ENCODE measurements at places on chromosomes 6 and 20.

DNA sequence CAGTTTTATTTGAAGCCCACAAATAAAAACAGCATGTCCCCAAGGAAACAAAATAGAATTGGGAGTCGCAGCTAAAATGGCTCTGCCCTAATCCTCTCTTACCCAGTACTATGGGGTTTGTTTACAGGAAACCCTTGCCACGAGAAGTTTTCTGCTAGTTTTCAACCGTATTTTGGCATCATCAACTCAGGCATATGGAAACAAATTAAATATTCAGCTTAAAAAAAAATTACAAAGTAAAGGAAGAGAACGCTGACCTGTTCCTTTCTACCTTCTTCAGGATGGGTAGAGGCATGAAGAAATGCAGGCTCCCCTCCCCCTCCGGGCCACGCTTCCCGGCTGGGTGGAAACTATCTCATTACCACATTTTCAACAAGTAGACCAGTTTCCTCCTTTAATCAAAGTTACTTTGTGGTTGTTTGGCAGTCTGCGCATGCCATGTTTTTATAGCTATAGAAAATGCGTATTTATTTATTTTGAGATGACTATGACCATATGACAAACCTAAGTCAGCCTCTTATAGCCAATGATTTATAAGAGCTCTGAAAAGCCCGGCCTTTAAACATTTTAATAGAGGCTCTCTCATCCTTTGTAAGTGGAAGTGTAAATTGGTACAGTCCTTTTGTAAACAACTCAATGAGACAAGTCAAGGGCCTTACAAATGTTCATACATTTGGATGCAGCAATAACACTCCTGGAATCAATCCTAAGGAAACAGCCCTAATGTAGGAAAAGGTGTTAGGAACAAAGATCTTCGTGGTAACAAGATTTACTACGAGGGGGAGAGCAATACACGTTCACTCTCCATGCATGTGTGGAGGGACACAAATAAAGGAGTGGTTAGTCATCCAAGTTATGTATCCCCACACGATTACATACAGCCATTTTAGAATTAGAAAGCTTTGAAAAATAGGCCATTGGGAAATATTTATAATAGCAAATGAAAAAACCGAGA is 16.1 kb upstream of the ZNF217 start:
- peak; percentile 86 for DNase-seq

DNA sequence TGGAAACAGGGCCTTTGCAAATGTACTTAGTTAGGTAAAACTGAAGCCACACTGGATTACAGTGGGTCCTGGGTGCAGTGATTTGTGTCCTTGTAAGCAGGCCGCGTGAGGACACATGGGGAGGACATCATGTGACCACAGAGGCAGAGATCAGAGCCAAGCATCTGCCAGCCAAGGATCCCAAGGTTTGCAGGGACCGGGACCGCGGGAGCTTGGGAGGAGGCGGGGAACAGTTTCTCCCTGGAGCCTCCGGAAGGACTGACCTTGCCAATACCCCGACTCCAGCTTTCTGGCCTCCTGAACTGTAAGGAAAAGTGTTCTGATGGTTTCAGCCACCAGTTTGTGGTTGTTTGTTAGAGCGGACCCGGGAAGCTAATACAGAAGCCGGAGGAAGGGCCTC is 500.9 kb downstream of the PREX1 start:
- DNase-seq: no peak

GRCh38 chr6:912871-913835 is 220.2 kb upstream of the EXOC2 start:
- DNase-seq: no peak

DNA sequence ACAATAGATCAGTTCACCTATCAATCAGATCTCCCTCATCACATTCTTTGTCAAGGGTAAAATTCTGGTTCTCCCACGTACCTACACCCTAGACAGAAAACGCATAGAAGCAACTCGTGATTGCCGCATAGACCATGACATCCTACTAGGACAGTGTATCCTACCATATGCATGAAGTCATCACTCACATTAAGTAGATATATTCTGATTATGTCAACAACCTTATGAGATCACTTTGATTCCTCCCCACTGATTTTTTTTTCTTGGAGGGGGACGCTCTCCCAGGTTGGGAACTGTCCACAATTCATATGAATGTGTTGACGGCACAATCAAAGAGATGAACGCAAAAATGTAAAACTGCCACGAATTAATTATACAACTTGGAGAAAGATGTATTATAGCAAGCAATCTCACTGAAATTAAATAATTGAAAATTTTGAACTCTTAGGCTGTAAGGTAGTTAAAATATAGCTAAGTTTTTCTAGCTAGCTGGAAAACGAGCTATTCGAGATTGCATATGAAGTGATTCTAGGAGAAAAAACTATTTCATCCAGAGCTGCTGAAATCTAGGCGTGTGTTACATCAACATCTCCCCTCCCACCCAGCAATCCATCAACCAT is 82.5 kb upstream of the CCDC28A start:
- no peak for DNase-seq

- DNase-seq: no peak
These were observed 69.5 kb upstream of the EPB41L1 start for GRCh38 chr20:36084897-36085613.

- DNase-seq: no peak
These were observed 28.4 kb downstream of the GPX6 start for GRCh38 chr6:28486988-28487742.

GRCh38 chr20:51542571-51543421 is at the start of gene NFATC2:
Gene NFATC2 (minus strand): TSS chr20:51542719. CDS start chr20:51542499, 220 bp downstream.
- DNase-seq: no peak

All from stimulated activated naive CD8-positive, alpha-beta T cell treated with anti-CD3 and anti-CD28 coated beads, Interleukin-15, amount 100 ng/mL, for 72 hours (primary cell).